ENCODE measurements at places on chromosomes 1 and 21.

DNA sequence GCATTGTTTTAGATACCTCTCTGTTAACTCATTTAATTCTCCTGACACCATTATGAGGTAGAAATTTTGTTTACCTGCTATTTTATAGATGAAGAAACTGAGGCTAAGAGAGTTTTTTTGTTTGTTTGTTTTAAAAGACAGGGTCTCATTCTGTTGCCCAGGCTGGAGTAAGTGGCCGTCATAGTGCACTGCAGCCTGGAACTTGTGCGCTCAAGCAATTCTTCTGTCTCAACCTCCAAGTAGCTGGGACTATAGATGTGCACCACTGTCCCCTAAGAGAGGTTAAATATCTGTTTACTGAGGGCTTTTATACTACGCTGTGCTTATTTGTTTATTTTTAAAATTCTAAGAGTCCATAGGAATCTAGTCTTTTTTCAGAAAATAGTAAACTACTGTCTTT is 43.7 kb upstream of the CACYBP start:
- H3K27ac ChIP-seq = no peak overlapping the region
- no peak for DNase-seq
- H3K36me3 ChIP-seq = no peaks in the 10 kb centered on the region
- no peaks in the 10 kb centered on the region for H3K27me3 ChIP-seq
- no peak overlapping the region for H3K4me3 ChIP-seq

DNA sequence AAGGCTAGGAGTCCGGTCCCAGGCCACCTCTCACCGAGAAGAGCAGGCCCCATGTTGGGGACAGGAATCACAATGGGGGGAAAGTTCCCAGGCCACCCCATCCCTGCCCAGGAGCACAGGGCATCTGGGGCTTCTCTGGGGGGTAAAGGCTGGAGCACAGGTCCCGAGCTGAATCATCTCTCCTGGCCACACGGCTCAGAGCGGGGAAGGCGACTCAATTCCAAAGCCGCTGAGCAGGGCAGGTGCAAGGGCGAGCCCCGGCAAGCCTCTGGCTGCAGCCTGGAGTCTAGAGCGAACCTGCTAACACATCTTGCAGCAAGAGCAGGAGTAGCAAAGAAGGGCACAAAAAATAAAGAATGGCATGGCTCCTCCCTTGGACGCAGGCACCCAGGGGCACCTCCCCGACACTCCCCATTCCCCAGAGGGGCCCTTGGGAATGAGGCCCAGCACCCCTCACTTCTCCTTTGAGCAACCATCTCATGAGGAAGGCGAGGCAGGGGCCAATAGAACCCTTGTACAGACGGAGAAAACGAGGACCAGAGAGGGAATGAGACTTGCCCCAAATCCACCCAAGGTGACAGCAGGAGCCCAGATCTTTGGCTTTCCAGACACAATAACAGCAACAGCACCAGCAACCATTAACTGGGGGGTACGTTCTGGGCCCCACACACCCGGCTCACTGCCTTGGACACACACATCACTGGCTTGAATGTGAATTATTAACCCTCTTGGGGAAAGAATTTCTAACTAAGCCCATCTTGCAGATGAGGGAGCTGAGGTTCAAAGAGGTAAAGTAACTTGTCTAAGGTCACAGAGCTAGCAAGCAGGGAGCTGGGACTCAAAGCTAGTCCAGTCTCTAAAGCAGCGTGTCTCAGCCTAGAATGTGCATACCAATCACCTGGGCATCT is 20.7 kb upstream of the ALDH4A1 start:
- DNase-seq = no peak
- peak overlapping the region; percentile 94 for H3K27ac ChIP-seq
- peaks cover 15% of the 10 kb centered on the region for H3K36me3 ChIP-seq
- peaks cover 67% of the 10 kb centered on the region for H3K4me1 ChIP-seq

GRCh38 chr1:153309441-153309840 is 3.3 kb downstream of the PGLYRP3 start:
- no peak for DNase-seq
- no peak overlapping the region for H3K27ac ChIP-seq
- no peaks in the 10 kb centered on the region for H3K4me1 ChIP-seq
- H3K27me3 ChIP-seq = no peaks in the 10 kb centered on the region

DNA sequence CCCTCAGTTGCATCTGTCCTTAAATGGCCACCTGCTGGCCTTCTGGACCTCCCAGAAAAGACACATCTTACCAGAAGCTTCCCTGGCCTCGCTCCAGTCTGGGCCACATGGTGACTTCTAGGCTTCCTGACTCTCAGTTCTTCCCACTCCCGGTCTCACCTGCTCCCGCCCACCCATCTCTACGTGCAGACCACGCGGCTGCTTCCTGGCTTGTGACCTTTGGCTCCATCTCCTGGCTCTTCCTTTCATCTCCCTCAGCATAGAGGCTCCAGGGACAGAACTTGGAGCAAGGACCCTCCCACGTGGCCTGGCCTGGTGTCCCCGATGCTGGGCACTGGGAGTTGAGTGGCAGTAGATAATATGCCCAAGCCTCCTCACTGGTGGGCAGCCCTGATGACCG is 124.9 kb upstream of the IRF2BP2 start:
- no peaks in the 10 kb centered on the region for H3K4me1 ChIP-seq
- H3K27me3 ChIP-seq = no peaks in the 10 kb centered on the region
- H3K4me3 ChIP-seq = no peak overlapping the region
- no peaks in the 10 kb centered on the region for H3K36me3 ChIP-seq

- H3K4me3 ChIP-seq = no peak overlapping the region
- no peaks in the 10 kb centered on the region for H3K4me1 ChIP-seq
Measured at GRCh38 chr1:169538998-169539871, 47.0 kb downstream of the F5 start.

DNA sequence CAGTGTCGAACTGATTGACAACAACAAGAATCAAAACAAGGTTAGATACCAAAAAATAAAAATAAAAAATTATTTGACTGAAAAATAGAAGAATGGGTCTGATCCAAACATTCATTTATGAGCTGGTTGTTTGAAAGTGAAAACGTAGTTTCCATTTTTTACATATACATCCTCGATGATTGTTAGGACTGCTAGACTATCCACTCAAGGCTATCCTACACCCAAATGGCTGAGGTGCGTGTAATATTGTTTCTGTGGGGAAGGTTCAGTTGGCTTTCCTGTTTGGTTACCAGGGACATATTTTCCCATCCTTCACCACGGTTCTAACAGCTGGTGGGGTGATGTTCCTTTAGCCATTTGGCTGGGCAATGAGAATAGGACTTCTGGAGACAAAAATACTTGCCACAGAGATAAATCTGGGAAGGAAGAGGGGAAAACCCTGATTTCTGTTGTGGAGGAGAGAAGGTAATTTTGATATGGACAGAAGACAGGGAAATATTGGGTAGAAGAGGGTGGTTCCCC is 66.3 kb downstream of the MAP3K7CL start:
- H3K27ac ChIP-seq = no peak overlapping the region
- H3K4me3 ChIP-seq = peak overlapping the region; percentile 59
- H3K27me3 ChIP-seq = no peaks in the 10 kb centered on the region

GRCh38 chr1:162856260-162856659 is 4.7 kb downstream of the CCDC190 start:
- no peak overlapping the region for H3K4me3 ChIP-seq
- DNase-seq = no peak
- H3K27ac ChIP-seq = peak overlapping the region; percentile 66
- H3K4me1 ChIP-seq = peaks cover 30% of the 10 kb centered on the region

DNA sequence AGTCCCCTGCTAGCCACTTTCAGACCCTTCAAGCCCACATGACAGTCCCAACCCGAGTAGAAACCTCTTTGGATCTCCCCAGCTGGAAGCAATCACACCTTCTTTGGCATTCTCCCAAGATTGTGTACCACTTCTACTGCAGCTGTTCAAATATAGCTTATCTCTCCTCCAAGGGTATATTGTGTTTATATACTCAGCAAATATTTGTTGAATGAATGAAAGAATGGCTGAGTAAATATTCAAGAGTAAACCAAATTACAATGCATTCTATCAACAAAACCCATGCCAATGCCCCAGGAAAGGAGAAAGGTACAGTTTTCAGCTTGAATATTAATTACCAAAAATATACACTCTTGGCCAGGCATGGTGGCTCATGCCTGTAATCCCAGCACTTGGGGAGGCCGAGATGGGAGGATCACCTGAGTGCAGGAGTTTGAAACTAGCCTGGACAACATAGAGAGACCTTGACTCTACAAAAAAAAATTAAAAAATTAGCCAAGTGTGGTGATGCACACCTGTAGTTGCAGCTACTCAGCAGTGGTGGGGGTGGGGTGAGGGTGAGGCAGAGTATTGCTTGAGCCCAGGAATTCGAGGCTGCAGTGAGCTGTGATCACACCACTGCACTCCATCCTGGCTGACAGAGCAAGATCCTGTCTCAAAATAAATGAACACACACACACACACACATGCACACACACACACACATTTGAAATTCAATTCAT is 68.5 kb downstream of the NIBAN1 start:
- H3K4me3 ChIP-seq = no peak overlapping the region
- DNase-seq = no peak
- no peaks in the 10 kb centered on the region for H3K36me3 ChIP-seq
- H3K4me1 ChIP-seq = peaks cover 94% of the 10 kb centered on the region

DNA sequence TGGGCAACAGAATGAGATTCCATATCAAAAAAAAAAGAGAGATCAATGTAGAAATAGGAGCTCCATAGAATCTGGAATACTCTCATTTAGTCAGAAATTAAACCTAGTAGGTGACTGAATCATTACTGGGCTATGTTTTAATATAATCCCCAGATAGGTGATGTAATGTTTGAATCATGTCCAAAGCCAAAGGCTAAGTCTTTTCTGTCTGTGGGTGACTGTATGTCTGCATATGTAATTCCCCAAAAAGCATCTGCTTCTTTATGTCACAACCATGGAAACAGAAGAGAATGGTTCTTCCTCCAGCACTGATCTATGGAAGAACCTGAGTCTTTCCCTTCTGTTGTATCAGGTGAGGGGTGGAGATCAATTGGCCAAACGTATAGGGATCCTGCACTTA is 5.8 kb downstream of the LAMC2 start:
- no peaks in the 10 kb centered on the region for H3K36me3 ChIP-seq
- H3K27ac ChIP-seq = no peak overlapping the region
- H3K27me3 ChIP-seq = no peaks in the 10 kb centered on the region

DNA sequence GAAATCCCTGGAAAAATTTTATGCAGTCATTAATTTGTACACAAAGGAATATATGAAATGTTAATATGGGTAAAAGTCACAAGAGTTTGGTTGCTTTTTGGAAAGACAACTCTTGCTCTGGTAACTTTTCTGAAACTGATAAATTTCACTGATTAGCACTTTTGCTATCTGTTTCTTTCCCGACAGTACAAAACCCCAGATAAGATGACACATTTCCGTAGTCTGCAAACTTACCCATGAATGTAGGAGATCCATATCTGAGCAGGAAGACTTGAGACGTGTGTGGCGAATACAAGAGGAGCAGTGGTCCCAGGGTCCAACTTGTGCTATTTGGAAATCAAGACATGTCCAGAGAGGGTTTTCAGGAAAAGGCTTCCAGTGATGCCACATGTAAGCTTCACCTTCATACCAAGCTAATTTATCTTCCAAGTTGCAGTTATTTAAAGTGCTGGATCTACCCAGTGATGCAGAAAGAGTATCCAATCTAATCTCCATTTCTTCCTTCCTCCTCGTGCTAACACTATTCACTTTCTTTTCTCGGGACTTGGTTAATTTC is 35.9 kb upstream of the SAMSN1 start:
- no peak overlapping the region for H3K4me3 ChIP-seq
- H3K4me1 ChIP-seq = no peaks in the 10 kb centered on the region

DNA sequence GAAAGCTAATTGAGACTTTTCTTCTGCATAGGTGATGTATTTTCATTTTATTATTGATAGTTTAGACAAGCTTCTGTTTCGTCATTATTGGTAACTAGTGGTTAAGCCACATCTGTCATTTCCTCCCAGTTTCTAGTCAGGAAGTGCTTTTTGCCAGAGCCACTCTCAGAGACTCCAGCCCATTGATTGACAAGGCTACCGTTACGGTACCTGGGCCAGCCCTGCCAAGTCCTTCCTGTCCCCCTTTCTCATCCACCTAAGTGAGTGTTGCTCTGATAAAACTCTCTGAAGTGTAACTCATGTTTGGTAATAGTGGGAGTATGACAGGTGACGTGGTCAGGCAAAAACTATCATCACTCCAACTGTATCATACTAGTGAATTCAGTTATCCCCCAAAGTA is 29.6 kb upstream of the AGL start:
- no peaks in the 10 kb centered on the region for H3K4me1 ChIP-seq
- H3K27ac ChIP-seq = no peak overlapping the region
- H3K27me3 ChIP-seq = no peaks in the 10 kb centered on the region
- no peaks in the 10 kb centered on the region for H3K36me3 ChIP-seq
- no peak overlapping the region for H3K4me3 ChIP-seq

DNA sequence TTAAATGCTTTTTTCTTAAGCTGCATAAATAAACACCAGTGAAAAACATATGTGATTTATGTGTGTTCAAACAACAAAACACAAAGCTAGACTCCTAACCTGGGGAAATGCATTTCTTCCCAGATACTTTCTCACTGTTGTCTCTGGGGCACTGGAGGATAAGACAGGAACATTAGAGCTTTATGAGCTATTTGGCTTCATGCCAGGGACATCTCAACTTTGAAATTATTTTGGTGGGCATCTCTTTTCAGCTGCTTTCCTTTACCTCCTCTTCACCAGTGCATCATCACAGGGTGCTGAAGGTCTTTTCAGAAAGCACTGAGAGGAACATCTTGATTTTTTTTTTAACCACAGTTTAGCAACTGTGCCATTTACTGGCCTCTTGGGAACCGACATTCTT is 212.9 kb downstream of the DNM3 start:
- no peak overlapping the region for H3K27ac ChIP-seq
- H3K4me1 ChIP-seq = no peaks in the 10 kb centered on the region
- no peaks in the 10 kb centered on the region for H3K36me3 ChIP-seq
- H3K4me3 ChIP-seq = no peak overlapping the region
- H3K27me3 ChIP-seq = no peaks in the 10 kb centered on the region

GRCh38 chr1:24783713-24784112 is 38.5 kb downstream of the CLIC4 start:
- no peaks in the 10 kb centered on the region for H3K36me3 ChIP-seq
- H3K27me3 ChIP-seq = no peaks in the 10 kb centered on the region
- no peak overlapping the region for H3K4me3 ChIP-seq
- no peak overlapping the region for H3K27ac ChIP-seq

DNA sequence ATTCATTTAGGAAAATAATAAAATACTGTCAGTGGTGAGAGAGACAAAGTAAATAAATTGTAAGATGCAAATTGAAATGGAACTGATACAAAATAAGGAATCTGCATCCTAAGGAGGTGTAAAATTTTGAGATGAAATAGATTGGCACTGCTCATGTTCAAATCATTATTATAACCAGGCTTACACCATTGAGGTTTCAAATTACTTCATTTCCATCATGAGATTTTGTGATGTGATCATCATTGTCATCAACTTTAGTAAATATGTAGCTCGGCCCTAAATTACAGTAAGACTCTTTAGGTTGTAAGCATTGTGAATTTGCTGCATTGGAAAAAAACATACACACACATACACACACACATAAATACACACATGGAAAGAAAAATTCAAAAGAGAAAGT is 123.4 kb downstream of the SDCCAG8 start:
- H3K4me1 ChIP-seq = no peaks in the 10 kb centered on the region
- no peak overlapping the region for H3K4me3 ChIP-seq
- no peak for DNase-seq
- H3K36me3 ChIP-seq = peaks cover 7% of the 10 kb centered on the region
- H3K27me3 ChIP-seq = no peaks in the 10 kb centered on the region
